ENCODE measurements at places on chromosomes 6 and 20.

DNA sequence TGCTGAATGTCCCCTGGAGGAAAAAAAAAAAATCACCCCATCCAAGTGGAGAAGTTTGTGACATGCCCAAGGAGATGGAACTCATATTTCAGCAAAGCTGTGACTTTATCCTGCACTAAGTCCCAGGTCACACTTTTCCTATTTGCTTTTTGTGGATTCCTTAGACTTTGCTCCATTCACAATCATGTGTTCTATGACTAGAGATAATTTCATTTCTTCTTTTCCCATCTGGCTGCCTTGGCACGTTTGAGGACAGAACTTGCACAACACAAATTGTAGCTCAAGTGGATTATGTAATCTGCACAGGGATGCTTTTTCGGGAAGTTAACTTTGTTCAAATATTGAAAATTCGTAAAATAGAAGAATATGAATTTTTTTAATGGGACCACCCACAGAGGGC is 100.7 kb upstream of the PTPN1 start:
- DNase-seq = no peak

DNA sequence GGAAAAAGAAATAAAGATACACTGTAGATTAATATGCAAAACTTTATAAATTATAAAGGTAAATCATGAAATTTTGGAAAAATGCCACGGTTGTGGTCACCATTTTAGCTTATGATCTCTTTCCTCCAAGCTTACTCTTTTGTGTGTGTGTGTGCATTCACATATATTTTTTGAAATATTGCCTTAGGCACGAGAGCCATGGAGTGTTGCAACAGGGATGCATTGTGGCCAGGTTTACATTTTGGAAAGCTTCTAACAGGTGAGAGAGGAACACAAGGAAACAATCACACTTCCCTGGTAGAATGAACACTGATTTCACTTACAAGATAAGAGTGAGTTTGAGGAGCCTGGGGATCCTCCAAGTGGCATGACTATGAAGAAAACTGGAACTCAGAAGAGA is 214.5 kb upstream of the TENT5A start:
- no peak for DNase-seq

DNA sequence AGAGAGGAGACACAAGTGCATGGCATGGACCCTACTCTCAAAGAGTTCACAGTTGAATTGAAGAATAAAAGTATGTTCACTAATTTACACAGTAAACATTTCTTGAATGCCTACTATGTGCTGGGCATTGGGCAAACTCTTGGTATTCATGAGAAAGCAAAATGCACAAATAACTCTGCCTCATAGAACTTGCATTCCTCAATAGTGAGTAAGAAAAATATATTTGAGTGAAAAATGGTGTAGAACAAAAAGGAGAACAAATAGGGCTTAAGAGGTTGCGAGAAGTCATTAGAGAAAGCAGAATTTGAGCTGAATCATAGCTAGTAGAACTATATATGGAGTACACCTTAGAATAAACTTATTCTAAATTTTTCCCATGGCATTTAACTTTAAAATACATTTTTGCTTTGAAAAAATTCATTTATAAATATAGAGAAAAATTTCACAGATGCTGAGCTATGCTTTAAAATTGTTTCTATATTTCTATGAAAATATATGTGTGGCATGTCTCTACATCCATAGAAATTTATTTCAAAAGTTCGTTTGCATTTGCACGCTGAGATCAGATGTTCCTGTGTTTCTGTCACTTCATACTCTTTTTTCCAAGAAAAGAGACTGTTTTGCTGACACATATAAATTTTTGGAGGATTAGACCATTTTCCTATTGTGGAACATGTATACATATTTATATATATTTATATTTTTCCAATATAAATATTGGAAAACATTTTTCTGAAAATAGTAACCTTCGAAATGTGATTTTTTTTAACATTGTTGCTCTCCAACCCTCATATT is 236.1 kb downstream of the KCNQ5 start:
- no peak for DNase-seq

GRCh38 chr6:37050045-37050853 is 44.8 kb downstream of the FGD2 start:
- peak; percentile 88 for DNase-seq

DNA sequence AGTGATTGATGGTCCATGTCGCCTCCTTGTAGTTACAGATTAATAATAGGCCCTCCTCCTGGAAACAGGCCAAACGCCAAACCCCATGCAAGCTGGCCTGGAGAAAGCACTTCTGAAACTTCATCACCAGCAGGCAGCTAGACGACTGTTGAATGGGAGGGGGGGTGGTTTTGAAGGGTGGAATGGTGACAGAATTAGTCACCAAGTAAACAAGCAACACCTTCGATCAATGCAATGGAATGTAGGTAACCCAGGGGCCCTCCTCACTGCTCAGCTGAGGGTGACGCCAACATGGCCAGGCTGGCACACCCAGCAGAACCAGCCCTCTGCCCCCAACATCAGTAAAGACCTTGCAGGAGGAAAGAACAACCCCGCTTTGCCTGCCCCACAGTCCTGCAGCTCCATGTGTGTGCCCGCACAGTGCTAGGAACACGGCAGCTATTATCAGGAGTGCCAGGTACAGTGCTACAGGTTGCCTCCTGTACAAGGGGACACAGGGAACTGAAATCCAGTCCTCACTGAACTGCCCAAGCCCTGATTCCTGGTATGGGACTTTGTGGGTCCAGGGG is 2.7 kb downstream of the BCAS1 start:
- no peak for DNase-seq
